ENCODE measurements at places on chromosomes 7 and 10.

GRCh38 chr10:1034758-1035157, 9.1 kb upstream of the IDI2 start:
- DNase-seq = no peak

GRCh38 chr10:73039635-73040034, 57.0 kb downstream of the P4HA1 start:
- no peak for DNase-seq

GRCh38 chr10:132035476-132035875, 30.3 kb upstream of the JAKMIP3 start:
- no peak for DNase-seq

- DNase-seq = no peak
These were observed 93.5 kb downstream of the AKAP9 start for GRCh38 chr7:92034116-92034515.

- DNase-seq = no peak
These were observed 102.6 kb downstream of the GLI3 start for GRCh38 chr7:42134276-42134876.

GRCh38 chr10:68046642-68047041, 28.4 kb downstream of the HERC4 start:
- no peak for DNase-seq

DNA sequence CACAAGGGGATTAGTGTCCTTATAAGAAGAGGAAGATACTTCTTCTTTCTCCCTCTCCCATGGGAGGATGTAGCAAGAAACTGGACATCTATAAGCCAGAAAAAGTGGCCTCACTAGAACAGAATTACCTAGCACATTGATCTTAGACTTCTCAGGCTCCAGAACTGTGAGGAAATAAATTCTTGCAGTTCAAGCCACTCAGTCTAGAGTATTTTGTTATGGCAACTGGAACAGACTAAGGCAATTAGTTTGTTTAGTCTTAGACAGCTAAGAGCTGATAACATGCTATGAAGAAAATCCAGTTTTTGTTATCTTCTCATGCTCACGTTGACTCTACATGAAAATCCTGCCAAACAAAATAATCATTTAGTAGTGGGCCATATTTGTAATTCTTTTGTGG, 627.6 kb upstream of the PHF14 start:
- no peak for DNase-seq

DNA sequence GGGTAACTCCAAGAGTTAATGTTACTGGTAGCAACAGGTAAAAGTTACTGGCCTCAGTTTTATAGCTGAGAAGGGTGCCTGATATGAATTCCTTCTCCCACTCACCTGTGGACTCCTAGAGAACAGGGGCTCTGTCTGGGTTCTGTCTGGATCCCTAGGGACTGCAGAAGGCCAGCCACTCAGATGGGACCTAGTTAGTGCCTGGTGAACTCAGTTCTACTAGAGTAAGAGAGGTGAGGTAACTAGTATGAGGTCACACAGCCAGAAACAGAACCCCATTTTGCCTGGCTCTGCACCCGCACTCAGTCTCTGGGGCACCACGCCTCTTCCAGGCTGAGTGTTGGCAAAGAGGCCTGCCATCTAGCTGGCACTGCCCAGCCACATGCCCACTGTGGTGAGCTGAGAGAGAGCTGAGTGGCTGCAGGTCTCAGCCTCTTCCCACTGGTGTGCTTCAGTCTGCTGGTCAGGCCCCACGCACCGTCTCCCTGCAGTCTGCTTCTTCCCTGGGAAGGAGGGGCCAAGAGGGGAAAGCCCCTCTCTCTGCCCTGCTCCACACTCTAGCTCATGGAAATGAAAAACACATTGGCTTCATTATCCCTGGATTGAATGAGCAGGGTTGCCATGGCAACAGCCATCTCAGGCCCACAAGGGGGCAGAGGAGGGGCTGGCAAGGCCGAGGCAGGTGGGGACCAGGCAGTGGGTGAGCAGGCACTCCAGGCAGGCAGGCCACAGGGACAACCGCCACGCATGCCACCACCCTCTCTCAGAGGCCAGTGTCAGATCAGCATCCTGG, 110.6 kb downstream of the ZMIZ1 start:
- DNase-seq = no peak

GRCh38 chr7:109834851-109835250, 1256.1 kb upstream of the LRRN3 start:
- no peak for DNase-seq

All from HEK293T (cell line).